ENCODE measurements at places on chromosomes 5 and 9.

GRCh38 chr5:158320178-158320674 is 461.3 kb upstream of the CLINT1 start:
- no peak for DNase-seq
- no peaks in the 10 kb centered on the region for H3K36me3 ChIP-seq
- H3K27ac ChIP-seq = no peak overlapping the region
- no peaks in the 10 kb centered on the region for H3K4me1 ChIP-seq

DNA sequence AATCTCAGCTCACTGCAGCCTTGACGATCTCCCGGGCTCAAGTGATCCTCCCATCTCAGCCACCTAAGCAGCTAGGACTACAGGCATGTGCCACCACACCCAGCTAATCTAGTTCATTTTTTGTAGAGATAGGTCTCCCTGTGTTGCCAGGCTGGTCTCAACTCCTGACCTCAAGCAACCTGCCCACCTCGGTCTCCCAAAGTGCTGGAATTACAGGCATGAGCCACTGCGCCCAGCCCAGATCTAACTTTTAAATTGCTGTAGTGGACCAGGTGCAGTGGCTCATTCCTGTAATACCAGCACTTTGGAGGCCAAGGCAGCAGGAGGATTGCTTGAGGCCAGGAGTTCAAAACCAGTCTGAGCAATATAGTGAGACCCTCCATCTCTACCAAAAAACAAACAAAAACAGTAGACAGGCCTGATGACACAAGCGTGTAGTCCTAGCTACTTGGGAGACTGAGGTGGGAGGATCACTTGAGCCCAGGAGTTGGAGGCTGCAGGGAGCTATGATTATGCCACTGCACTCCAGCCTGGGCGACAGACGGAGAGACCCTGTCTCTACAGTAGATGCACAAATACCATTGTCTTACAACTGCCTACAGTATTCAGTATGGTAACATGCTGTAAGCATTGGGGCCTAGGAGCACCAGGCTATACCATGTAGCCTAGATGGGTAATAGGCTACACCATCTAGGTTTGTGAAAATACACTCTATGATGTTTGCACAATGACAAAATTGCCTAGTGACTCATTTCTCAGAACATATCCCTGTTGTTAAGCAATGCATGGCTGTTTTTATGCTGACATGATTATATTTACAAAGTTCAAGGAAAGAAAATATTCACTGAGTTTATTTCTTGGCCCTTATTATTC is 1.5 kb upstream of the SIT1 start:
- no peak for DNase-seq
- H3K4me3 ChIP-seq = no peak overlapping the region
- peaks cover 54% of the 10 kb centered on the region for H3K4me1 ChIP-seq
- no peaks in the 10 kb centered on the region for H3K27me3 ChIP-seq
- peak overlapping the region; percentile 57 for H3K27ac ChIP-seq
- H3K36me3 ChIP-seq = peaks cover 20% of the 10 kb centered on the region

DNA sequence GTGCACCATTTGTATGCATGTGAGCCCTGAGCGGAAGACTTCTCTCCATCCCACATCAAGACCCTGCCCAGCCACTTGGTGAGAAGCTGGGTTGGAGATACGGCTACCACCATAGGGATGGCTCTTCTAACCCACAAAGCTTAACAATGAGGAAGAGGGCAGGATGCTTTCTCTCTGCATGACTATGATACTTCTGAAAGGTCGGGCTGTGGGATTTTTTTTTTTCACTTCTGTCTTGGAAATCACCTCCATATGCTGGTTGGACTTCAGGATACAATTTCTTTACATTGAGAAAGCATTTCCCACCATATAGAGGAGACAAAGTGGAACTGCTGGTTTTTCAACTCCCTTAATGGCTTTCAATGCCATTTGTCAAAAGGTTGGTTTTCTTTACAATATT is 30.5 kb downstream of the ZNF366 start:
- H3K27ac ChIP-seq = no peak overlapping the region
- peaks cover 38% of the 10 kb centered on the region for H3K27me3 ChIP-seq
- no peak overlapping the region for H3K4me3 ChIP-seq
- H3K4me1 ChIP-seq = no peaks in the 10 kb centered on the region

DNA sequence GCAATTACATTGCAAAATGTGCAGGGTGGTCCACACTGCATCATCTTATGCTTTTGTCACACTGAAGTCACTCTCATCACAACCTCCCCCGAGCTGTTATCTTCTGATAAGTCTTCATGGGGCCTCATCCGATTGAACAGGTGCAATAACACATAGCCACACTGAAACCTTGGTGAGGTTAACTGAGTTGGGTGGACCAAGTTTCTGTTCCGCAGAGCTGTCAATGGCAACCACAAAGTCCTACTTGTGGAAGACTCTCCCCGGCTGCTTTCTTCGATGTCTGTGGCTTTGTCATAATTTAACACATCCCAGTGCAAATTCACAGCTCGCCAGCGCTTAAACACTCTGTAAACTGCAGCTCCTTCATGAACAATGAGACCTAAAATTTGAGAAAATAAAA is 112.2 kb downstream of the MARCHF11 start:
- H3K36me3 ChIP-seq = no peaks in the 10 kb centered on the region
- H3K27me3 ChIP-seq = no peaks in the 10 kb centered on the region
- H3K27ac ChIP-seq = no peak overlapping the region
- no peak for DNase-seq
- no peaks in the 10 kb centered on the region for H3K4me1 ChIP-seq

GRCh38 chr5:35736280-35736679 is 118.6 kb downstream of the SPEF2 start:
- no peak for DNase-seq
- H3K27me3 ChIP-seq = no peaks in the 10 kb centered on the region
- no peak overlapping the region for H3K4me3 ChIP-seq
- peaks cover 38% of the 10 kb centered on the region for H3K36me3 ChIP-seq
- H3K27ac ChIP-seq = no peak overlapping the region

- no peak overlapping the region for H3K27ac ChIP-seq
- peaks cover 2% of the 10 kb centered on the region for H3K27me3 ChIP-seq
- DNase-seq = no peak
- no peak overlapping the region for H3K4me3 ChIP-seq
- no peaks in the 10 kb centered on the region for H3K36me3 ChIP-seq
Observed at GRCh38 chr5:137394380-137394779, 104.7 kb downstream of the SPOCK1 start.

GRCh38 chr5:72242796-72243475 is 77.1 kb downstream of the MRPS27 start:
- H3K27me3 ChIP-seq = no peaks in the 10 kb centered on the region
- no peak overlapping the region for H3K4me3 ChIP-seq
- DNase-seq = no peak
- H3K4me1 ChIP-seq = peaks cover 9% of the 10 kb centered on the region
- peaks cover 10% of the 10 kb centered on the region for H3K36me3 ChIP-seq
- no peak overlapping the region for H3K27ac ChIP-seq

DNA sequence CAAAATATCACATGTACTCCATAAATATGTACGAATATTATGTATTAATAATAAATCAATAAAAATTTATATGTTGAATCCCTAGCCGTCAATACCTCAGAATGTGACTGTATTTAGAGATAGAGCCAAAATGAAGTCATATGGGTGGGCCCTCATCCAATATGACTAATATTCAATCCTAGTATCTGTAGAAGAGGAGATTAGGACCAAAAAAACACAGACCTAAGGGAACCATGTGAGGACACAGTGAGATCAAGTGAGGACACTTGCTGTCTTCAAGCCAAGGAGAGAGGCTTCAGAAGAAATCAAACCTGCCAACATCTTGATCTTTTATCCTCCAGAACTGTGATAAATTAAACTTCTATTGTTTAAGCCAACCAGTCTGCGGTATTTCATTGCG is 3.7 kb upstream of the AMACR start:
- peaks cover 7% of the 10 kb centered on the region for H3K36me3 ChIP-seq
- no peaks in the 10 kb centered on the region for H3K27me3 ChIP-seq
- no peak for DNase-seq
- H3K4me3 ChIP-seq = no peak overlapping the region
- H3K4me1 ChIP-seq = peaks cover 36% of the 10 kb centered on the region
- H3K27ac ChIP-seq = no peak overlapping the region

GRCh38 chr5:161391016-161391415 is 155.5 kb downstream of the GABRB2 start:
- no peaks in the 10 kb centered on the region for H3K27me3 ChIP-seq
- H3K4me3 ChIP-seq = no peak overlapping the region
- no peaks in the 10 kb centered on the region for H3K36me3 ChIP-seq
- H3K4me1 ChIP-seq = no peaks in the 10 kb centered on the region
- H3K27ac ChIP-seq = no peak overlapping the region
- no peak for DNase-seq

DNA sequence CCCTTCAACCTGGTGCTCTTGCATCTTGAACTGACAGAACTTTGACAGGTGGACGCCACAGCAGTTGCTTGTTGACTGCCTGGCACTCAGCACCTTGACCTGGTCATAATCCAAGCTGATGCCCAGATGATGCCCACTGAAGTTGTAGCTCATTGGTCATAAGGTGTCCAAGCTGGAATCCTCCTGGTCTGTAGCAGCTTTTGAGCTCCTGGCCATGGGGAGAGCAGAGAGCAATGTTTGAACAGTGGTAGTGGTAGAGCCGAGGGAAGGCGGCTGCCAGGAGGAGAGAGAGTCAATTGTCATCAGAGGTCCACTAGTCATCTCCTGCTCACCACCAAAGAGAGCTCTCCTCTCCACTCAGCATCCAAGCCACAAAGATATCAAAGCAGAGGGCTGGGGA is 23.3 kb downstream of the CSF2 start:
- peaks cover 62% of the 10 kb centered on the region for H3K4me1 ChIP-seq
- DNase-seq = no peak
- peaks cover 5% of the 10 kb centered on the region for H3K36me3 ChIP-seq
- H3K27ac ChIP-seq = no peak overlapping the region
- H3K4me3 ChIP-seq = no peak overlapping the region
- H3K27me3 ChIP-seq = no peaks in the 10 kb centered on the region

- no peak overlapping the region for H3K4me3 ChIP-seq
- H3K4me1 ChIP-seq = no peaks in the 10 kb centered on the region
- no peaks in the 10 kb centered on the region for H3K36me3 ChIP-seq
- no peak for DNase-seq
- no peaks in the 10 kb centered on the region for H3K27me3 ChIP-seq
Observed at GRCh38 chr5:85967681-85968080, 650.1 kb upstream of the COX7C start.

DNA sequence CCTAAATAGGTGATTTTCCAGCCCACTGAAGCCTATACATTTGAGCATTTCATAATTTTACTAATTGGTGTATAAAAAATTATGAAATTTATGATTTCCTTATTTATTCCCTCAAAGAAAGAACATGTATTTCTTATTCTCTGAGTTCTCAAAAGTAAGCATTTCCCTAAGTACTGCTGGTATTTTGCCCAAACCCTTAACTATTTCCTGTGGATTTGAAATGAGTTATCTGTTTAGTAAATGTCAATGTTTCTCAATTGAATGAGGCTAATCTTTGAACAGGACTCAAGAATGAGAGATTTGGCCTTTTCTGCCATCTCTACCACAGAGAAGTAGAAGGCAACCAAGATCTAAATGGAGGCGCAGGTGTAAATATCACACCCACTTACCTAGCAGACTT is 751.7 kb downstream of the TLE1 start:
- H3K27me3 ChIP-seq = no peaks in the 10 kb centered on the region
- DNase-seq = no peak
- H3K4me3 ChIP-seq = no peak overlapping the region
- H3K27ac ChIP-seq = no peak overlapping the region

GRCh38 chr5:138712791-138713190 is 40.4 kb upstream of the CTNNA1 start:
- peaks cover 1% of the 10 kb centered on the region for H3K4me1 ChIP-seq
- H3K27ac ChIP-seq = no peak overlapping the region
- no peaks in the 10 kb centered on the region for H3K36me3 ChIP-seq
- peaks cover 40% of the 10 kb centered on the region for H3K27me3 ChIP-seq
- no peak overlapping the region for H3K4me3 ChIP-seq

GRCh38 chr5:83718195-83718825 is 2.3 kb downstream of the HAPLN1 start:
- H3K36me3 ChIP-seq = no peaks in the 10 kb centered on the region
- DNase-seq = no peak
- H3K4me3 ChIP-seq = no peak overlapping the region
- peaks cover 6% of the 10 kb centered on the region for H3K4me1 ChIP-seq
- peaks cover 57% of the 10 kb centered on the region for H3K27me3 ChIP-seq
- H3K27ac ChIP-seq = no peak overlapping the region

GRCh38 chr5:91794455-91794854 is 411.3 kb upstream of the ARRDC3 start:
- H3K36me3 ChIP-seq = no peaks in the 10 kb centered on the region
- no peak for DNase-seq
- no peaks in the 10 kb centered on the region for H3K27me3 ChIP-seq
- no peak overlapping the region for H3K27ac ChIP-seq
- no peak overlapping the region for H3K4me3 ChIP-seq
- no peaks in the 10 kb centered on the region for H3K4me1 ChIP-seq

GRCh38 chr9:115615821-115616665 is 498.1 kb upstream of the TNC start:
- H3K36me3 ChIP-seq = no peaks in the 10 kb centered on the region
- no peak for DNase-seq
- H3K27me3 ChIP-seq = no peaks in the 10 kb centered on the region
- no peak overlapping the region for H3K27ac ChIP-seq
- H3K4me3 ChIP-seq = no peak overlapping the region

DNA sequence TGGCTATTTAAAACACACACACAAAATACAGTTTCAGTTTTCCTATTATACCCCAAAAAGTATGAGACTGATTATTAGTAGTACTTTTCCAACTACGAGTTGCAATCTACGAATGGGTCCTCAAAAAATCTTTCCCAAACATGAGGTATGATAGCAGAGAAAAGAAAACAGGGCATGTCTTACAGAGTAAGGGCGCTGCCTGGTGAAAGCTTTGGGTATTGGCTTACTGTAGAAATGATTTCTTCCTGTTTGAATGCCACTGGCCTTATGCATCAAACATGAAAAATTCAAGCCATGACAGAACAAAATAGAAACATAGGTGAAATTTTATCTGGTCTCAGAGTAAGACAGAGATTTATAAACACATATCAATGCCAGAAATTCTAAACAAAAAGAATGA is 448.0 kb downstream of the SPOCK1 start:
- H3K27ac ChIP-seq = no peak overlapping the region
- no peaks in the 10 kb centered on the region for H3K4me1 ChIP-seq
- no peaks in the 10 kb centered on the region for H3K27me3 ChIP-seq
- no peak for DNase-seq
- no peak overlapping the region for H3K4me3 ChIP-seq

DNA sequence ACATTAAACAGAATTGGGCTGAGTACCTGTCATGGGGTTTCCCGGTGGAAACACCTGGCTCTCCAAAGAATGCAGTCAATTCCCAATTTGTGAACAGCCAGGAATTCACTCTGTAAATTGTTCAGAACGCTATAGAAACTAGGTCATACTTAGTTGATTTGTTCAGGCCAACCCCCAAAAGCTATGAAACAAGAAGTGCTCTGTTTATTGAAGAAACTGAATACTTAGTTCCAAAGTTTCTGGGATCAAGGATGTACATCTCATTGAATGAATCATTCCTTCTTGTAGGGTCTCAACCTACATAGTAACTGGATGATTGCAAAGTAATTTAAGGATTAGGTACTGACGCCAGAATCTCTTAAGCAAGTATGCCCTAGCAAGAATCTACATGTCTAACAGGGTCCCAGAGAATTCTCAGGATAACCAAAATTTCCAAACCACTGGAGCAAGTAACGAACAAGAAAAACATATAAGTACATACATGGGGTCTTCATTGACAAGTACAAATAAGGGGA is 659 bp upstream of the TUSC1 start:
- peaks cover 11% of the 10 kb centered on the region for H3K27me3 ChIP-seq
- no peak for DNase-seq
- H3K4me1 ChIP-seq = no peaks in the 10 kb centered on the region
- H3K4me3 ChIP-seq = no peak overlapping the region
- H3K27ac ChIP-seq = no peak overlapping the region

- H3K36me3 ChIP-seq = peaks cover 13% of the 10 kb centered on the region
- DNase-seq = no peak
- no peaks in the 10 kb centered on the region for H3K27me3 ChIP-seq
- H3K27ac ChIP-seq = no peak overlapping the region
Observed at GRCh38 chr9:129146441-129146941, 31.6 kb downstream of the IER5L start.

All from activated CD8-positive, alpha-beta memory T cell treated with anti-CD3 and anti-CD28 coated beads, Interleukin-2, amount 10 ng/mL, durations not matched to agents 7 days and 5 days (primary cell).